ENCODE measurements at places on chromosomes 5 and 9.
A peak's percentile ranks its signal among the peaks of the same experiment; 100 is the strongest.

DNA sequence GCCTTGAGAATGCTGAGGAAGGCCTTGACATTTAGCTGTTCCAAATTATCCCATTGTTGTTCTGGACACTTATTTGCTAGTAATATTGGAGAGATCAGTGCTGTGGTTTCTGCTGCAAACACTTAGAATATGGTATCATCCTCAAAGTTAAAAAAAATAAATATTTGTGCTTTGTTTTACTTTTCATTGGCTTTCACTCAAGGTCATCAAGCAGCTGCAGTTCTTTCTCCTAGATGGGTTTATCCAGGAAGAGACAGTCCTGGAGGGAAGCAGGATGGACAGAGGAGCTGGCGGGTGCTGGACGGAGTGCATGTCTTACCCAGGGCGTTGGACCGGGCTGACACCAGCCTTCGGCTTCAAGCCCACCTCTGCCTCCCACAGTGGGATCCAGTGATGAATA lies 193.6 kb downstream of the MTRR start:
- DNase-seq, result no peak

GRCh38 chr9:83934569-83935275 lies 13.5 kb upstream of the KIF27 start:
- DNase-seq, result no peak

DNA sequence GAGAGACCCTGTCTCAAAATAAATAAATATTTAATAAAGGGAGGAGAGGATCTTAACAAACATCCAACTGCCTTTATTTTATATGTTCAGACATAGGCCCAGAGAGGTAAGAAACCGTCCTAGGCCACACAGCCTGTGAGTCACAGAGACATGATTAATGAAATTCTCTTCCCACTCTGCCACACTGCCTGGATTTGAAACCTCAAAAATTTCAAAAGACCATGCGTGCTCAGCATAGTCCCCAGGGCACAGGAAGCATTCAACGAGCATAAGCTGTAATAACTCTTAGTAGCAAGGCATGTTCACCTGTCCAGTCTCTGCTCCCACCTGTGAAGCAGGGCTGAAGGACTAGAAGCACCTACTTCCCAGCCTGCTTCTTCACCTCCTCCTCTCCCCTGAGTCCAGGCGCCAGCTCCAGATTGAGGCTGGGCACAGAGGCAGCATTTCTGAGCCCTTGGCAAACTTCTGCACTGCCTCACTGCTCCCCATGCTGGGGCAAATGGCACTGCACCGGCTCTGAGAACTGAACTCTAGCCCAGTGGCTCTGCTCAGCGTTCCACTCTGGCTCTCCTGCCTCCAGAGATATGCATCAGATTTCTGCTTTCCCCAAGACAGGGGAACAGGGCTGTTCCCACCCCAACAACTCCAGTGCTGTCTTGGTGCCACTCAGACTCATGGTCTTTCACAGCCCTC lies 1.1 kb downstream of the FAT2 start:
- no peak for DNase-seq

DNA sequence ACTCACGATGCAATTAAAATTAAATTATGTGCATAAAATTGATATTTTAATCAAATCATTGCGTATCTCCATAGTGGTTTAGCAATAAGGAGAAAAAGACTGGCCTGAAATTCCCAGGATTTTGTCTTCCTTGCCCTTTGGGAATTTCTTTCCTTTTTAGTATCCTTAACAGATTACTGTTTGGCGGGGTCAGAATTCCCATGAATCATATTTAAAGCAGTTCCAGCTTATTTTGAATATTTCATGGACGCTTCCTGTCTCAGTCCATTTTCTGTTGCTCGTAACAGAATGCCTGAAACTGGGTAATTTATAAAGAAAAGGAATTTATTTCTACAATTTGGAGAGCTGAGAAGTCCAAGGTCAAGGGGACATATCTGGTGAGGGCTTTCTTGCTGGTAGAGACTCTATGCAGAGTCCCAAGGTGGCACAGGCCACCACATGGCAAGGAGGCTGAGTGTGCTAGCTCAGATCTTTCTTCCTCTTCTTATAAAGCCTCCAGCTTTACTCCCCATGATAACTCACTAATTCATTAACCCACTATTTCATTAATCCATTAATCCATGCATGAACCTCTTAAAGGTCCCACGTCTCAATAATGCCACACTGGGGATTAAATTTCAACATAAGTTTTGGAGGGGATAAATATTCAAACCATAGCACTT lies 37.8 kb downstream of the CDH6 start:
- no peak for DNase-seq

DNA sequence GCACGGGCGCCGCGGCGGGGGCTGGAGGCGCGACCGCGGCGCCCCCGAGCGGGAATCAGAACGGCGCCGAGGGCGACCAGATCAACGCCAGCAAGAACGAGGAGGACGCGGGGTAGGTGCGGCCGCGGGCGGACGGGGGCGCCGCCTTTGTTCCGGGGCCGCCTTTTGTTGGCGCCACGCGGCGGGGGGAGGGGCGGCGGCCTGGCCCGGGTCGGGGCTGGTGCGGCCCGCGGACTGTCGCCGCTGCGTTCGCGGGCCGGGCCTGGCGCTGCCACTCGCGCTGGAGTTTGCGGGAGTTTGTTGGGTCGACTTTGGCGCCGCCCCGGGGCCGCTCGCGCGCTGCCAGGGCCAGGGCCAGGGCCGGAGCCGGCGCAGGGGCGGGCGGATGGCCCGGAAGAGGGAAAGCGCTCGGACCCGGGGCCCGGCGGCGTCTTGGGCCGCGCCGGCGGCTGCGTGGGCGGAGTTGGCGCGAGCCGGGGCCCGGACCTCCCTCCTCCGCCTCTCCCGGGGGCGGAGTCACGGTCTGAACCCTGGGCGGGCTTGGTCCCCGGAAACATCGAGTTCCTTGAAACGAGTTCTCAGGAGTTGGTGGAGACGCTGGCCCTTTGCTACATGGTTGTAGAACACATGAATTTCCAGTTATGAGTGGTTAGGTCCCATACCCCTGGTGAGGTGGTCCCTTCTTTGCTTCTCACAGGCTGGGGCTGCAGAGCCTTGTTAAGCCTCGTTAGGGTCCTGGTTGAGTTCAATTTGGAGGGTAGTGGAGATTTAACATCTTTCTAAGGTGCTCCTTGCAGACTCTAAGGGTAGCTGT lies 809 bp downstream of the HNRNPAB start:
- DNase-seq, result peak; percentile 53

- DNase-seq, result no peak
Measured at GRCh38 chr5:76408104-76408654, 5.1 kb downstream of the IQGAP2 start.

- no peak for DNase-seq
Measured at GRCh38 chr9:136361754-136362449, 1.6 kb downstream of the DNLZ start.

DNA sequence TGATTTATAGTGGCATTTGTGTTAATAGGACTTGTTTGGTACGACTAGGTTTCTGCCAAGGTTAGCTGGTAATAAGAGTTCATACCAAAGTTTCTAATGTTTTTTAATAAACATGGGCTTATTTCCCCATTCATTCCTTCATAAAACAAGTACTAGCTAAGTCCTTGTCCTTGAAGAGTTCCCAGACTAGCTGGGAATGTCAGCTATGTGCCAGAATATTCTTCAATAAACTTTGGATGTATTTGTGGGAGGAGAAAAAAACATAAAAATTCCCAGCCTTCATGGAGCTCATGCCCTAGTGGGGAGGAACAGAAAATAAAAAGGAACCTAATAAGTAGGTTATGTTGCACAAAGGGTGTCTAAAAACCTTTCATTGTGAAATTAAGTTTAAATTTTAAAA lies 176.9 kb downstream of the DENND1A start:
- no peak for DNase-seq

DNA sequence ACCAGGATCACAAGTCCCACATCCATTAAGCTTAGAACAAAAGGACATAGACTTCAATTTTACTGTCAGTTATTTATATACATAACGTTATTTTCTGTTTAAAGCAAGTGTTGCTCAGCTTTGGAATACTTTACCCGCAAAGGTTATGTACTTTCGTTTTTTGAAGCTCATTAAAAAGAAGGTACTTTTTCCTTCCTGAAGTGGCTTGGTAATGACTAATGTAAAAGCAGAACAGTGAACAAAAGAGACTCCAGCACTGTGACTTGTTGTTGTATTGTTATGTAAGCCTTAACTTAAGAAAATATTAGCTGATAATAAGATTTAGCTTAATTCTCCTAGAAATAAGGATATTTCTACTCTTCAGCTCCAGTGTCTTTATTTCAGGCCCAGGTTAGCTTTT lies 97.3 kb upstream of the SLCO6A1 start:
- no peak for DNase-seq

DNA sequence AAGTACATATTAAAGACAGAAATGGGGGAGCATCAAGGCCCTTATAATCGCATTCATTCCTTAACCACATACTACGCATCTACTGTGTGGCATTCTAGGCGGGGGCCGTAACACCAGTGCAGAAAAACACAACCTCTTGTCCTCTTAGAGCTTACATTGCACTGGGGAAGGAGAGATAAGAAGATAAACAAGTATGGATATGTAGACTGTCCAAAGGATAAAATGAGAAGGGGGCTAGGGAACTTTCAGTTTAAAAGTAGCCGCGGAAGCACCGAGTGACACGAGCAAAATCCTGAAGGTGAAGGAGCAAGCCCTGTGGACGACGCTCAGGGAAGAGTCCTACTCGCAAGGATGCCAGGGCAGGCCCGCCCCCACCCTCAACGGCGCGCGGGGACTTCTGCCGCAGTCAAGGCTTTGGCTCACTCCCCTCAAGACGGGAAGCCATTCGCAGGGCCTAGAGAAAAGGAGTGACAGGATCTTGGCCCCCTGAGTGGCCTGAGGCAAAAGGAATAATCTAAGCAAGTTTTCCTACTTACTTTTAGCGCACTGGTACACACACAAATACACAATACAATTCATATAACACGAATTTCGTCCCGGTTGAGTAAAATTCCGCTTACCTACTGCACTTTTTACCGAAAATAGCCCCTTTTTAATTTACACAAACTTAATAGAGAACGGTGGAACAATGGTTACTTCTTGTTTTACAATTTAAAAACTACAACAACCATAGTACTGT lies 1.3 kb upstream of the NIPBL start:
- DNase-seq, result peak; percentile 39

DNA sequence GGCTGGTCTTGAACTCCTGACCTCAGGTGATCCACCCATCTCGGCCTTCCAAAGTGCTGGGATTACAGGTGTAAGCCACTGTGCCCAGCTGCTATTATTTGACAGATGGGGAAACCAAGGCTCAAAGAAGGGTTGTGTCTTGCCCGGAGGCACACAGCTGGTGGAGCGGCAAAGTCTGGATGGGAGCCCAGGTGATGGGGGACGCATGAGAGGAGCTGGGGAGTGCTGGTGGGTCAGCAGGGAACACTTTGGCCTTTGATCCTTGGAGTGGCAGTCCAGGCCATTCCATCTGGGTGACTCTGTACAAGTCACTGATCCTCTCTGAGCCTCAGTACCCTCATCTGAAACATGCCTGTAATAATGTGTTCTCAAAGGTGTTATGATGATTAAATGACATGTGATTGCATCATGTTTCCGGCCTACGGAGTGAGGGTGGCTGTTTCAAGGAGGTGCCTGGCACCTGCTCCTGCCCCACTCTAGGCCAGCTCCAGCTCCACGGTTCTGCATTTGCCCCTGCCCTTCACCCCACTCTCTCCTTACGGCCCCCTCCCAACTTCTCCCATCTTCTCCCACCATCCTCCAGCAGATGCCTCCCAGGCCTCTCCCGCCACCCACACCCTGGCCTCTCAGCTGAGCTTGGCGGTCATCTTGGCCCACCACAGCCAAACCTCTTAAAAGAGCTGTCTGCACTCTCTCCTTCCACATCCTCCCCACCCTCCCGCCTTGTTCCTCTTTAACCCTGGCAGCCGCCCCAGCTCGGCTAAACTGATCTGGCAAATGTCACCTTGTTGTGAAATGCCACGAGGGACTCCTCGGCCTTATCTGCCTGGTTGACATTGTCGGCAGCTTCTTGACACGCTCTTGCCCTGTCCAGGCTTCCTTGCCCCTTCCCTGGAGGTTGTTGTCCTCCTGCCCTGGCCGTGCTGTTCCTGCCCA lies 5.5 kb upstream of the DBN1 start:
- no peak for DNase-seq

DNA sequence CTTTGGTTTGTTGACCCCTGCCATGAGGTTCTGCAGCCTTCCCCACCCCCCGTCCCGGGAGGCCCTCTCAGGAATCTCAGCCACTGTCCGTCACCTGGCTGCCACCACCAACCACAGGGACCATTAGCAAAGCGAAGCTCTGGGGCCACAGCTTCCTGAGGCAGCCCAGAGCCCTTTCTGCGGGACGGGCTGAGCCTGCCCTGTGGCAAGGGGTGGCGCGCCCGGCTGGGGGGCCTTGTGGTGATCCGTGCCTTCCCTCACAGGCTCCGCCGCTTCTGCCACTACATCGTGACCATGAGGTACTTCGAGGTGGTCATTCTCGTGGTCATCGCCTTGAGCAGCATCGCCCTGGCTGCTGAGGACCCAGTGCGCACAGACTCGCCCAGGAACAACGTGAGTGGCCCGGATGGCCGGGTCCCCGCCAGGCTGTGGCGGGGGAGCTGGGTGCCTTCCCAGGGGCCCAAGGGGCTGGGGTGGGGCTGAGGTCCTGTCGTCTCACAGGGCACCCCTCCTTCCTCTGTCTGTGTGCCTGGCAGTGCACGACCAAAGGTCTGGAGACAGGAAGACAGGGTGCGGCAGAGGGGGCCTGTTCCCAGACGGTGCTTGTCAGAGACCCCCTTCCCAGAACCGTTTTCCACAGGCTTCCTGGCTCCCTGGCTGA lies 169.2 kb downstream of the CACNA1B start:
- no peak for DNase-seq

- no peak for DNase-seq
Measured at GRCh38 chr9:886886-887285, 45.4 kb downstream of the DMRT1 start.

- no peak for DNase-seq
Measured at GRCh38 chr9:87193925-87194868, 246.9 kb upstream of the GAS1 start.

DNA sequence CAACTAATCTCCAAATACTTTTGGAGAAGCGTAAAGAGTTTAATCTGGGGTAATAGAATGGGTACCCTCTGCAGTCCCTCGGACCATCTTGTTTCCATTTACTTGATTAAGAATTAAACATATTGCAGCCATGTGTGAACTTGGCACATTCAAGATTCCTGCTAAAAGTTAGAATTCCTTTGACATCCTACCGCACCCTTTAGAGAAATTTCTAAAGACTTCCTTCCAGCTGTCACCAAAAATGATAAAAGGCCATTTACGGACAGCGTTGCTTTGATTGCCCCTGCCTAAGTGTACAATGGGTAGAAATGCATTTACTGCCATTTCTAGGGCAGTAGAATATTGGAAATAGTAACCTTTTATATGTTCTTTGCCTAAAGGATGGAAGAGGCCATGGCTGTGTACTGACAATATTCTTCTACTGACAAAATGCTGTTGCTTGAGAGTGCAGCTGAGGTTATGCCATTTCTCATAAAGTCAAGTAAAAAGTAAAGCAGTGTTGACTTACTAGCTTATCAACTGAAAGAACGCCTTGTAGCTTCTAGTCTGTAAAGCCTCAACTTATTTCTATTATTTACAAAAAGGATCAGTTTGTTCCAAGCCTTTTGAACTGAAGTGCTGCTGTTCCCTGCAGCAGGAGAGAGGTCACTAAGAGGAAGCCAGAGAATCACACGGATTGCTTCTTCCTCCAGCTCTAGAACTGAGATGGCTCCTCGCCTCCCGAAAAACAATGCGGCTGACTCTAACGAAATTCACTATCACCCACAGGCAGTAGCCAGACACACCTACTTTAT lies 139.8 kb upstream of the BASP1 start:
- no peak for DNase-seq
